Activated T-cell treated with anti-CD3 and anti-CD28 coated beads, Interleukin-2, amount 50 U/mL, for 24 hours (primary cell): ENCODE measurements at places on chromosomes 2 and 18.

- no peak for DNase-seq
These were observed 23.8 kb downstream of the FAP start for GRCh38 chr2:162219426-162219825.

DNA sequence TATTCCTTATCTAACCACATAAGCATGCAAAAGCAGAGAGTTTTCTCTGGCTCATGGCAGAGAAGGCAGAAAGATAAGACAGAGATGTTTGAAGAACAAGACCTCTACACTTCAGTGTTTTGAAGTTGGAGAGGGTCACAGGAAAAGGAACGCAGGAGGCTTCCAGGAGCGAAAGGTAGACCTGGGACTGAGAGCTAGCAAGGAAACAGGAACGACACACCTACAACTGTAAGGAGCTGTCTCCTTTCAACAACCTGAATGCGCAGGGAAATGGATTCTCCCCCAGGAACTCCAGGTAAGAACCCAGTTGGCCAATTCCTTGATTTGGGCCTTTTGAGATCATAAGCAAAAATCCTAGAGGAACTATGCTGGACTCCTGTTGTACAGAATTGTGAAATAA, 746.6 kb upstream of the DDX18 start:
- no peak for DNase-seq

DNA sequence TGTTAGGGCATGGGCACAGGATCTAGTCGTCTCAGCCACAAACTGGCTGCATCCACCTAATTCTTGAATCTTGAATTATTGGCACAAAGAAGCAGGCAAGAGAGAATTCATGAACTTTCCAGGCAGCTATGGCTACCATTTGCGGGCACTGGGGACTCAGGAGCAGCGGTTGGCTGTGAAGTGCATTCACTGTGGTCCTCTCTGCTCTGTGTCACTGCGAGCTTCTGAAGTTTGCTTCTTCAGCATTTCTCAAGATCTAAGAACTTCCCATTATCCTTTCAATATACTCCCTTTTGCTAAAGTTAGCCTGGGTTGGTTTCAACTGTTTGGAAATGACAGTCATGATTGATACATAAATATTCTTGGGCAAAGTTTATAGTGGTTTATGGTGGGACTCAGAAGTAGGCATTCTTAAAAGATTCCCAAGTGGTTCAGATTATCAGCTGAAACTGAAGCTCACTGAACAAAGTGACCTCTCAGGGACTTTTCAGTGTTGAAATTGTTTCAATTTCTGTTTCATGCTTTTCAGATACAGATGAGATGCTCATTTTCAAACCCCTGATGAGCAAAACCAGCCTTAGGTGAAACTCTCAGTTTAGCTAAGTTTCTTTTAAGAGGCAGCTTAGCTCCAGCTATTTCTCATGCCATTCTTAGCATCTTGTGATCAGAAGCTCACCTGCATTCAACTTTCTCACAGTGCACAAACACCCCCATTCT, 1258.3 kb upstream of the GYPC start:
- no peak for DNase-seq

DNA sequence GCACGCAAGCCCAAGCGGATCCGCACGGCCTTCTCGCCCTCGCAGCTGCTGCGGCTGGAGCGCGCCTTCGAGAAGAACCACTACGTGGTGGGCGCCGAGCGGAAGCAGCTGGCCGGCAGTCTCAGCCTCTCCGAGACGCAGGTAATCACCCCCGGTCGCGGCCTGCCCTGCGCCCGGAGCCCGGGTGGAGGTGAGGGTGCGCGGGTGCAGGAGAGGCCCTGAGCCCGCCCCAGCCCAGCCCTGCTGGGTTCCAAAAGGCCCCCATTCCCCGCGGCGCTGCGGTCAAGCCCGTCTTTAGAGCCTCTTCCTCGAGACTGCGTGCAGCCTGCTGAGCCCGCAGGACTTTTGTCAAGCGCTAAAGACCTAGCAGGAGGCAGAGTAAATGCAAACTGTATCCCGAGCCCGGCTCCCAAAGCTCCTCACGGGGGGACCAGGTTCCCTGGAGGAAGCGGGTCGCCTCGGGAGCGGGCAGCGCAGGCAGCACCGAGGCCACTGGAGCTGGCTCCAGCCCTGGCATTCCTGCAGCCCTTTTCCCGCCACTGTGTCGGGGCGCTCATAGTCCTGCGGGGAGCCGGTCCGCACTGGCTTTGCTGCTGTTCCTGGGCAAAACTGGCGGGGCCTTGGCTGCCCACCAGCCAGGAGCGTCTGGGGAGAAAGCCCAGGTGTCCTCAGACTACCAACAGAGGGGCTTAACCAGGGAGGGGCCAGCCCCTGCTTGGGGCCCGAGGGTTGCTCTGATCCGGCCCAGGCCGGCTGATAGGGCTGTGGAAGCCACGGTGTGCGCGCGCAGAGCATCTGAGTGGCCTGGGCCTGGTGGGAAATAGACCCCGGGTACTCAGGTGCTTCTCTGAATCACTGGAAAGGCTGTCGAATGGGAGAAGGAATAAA, 7.3 kb downstream of the EMX1 start:
- DNase-seq, result no peak

DNA sequence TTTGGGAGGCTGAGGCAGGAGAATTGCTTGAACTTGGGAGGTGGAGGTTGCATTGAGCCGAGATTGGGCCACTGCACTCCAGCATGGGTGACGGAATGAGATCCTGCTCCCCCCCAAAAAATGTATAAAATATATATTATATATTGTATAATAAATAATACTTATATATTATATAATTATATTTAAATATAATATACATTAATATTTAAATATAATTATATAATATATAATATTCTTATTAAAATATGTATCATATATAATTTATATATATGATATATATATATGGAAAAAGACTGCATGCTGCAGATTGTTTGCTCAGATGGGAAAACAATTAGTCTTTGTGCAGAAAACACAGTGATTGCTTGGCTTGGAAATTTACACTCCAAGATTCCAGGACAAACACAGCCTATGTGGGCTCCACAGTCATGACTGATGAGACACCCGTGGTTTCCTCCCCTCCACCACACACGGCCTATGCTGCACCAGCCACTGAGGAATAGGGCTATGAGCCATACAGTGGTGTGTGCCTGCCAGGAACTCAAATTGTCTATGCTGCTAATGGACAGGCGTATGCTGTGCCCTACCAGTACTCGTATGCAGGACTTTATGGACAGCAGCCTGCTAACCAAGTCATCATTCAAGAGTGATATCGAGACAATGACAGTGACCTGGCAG, 30.0 kb downstream of the PMAIP1 start:
- DNase-seq, result no peak

DNA sequence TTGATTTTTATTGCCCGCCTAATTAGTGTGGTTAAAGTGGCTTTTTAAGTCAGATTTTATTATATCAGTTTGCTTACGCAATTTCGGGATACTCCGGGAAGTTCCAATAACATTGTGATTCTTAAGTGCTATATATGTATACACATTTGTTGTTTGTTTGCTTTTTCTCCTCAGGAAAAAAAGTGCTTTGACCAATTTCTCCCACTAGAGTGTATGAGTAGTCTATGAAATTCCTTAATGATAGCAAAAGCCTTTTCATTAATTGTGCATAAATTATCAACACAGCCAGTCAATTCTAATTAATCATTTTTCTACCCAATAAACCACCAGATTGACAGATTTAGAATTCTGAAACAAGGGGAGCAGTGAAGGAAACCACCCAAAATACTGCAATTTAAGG, 172.2 kb downstream of the DPP10 start:
- no peak for DNase-seq

GRCh38 chr2:234679741-234680687, 183.1 kb upstream of the ARL4C start:
- DNase-seq, result no peak

- DNase-seq, result peak; percentile 16
These were observed 112.8 kb downstream of the NDUFA10 start for GRCh38 chr2:239912171-239912937.

DNA sequence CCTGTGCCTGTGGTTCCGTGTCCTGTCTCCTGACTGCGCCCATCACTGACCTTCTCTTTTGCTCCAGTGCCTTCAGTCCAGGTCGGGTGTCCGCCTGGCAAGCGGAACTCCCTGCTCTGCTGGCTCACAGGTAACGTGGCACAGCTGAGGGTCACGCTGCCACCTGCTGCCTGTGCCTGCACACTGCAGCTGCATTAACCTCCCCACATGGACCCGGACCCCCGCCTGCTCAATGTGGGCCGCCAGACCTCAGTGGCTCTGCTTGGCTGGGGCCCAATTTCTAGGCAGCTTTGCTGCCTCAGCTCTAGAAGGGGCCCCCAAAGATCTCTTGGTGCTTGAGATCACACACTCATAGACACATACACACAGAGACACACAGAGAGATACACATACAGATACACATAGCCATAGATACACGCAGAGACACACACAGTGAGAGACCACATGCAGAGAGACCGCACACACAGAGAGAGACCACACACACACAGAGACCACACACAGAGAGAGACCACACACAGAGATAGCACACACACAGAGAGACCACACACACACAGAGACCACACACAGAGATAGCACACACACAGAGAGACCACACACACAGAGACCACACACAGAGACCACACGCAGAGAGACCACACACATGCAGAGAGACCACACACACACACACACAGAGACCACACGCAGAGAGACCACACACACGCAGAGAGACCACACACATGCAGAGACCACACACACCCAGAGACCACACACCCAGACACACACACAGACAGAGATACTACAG, 14.9 kb upstream of the CNNM3 start:
- peak; percentile 86 for DNase-seq

DNA sequence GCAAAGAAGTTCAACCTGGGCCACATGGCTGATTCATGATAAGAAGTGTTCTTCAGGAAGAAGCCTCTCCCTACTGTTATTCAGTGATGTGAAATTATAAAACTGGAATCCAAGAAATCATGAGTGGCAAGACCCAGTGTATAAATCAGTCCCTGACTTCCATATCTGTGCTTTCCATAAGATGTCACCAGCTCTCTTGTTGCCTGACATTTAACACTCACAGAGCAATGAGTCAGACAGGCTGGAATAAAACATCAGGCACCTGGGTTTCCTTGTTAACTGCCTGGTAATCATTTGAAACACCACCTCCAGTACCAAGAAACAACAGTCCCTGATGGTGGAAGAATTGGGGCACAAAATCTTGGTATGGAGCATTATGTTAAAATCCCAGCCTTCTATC, 76.1 kb downstream of the SCG2 start:
- DNase-seq, result no peak

DNA sequence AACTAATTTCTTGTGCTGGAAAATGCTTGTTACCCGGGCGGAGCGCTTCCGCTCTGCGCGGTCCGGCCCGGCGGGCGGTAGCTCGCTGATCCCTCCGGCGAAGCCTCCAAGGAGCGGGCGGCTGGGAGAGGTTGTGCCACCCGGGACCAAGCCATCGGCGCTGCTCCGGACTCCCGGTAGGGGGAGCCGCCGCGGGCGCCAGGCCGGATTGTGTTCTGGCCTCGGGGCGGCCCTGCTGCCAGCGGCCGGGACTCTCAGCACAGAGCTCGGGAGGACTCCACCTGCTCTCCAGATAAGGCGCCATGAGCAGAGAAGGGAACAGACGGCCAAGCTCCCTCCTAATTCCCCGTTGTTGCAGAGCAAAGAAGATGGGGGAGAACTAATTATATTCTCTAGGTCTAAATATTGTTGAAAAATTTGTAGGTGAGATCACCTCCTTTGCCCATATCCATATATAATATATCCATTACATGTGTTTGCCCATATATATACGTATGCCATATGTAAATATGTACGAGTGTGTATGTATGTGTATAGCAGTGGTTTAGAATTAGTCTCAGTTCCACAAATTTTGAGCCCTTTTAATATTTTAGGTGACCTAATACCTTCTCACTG, 13.8 kb upstream of the SATB2 start:
- peak; percentile 56 for DNase-seq

DNA sequence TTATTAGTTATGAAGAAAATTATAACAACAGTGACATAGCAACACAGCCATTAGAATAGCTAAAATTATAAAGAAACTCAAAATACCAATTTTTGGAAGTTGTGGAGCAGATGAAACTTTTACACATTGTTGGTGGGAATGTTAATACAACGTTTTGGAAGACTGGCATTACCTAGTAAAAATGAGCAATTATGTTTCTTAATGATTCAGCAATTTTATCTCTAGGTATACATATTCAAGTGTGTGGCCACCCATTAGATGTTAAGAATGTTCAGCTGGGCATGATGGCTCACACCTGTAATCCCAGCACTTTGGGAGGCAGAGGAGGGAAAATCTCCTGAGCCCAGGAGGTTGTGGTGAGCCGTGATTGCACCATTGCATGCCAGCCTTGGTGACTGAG, 78.8 kb downstream of the INSIG2 start:
- DNase-seq, result no peak

DNA sequence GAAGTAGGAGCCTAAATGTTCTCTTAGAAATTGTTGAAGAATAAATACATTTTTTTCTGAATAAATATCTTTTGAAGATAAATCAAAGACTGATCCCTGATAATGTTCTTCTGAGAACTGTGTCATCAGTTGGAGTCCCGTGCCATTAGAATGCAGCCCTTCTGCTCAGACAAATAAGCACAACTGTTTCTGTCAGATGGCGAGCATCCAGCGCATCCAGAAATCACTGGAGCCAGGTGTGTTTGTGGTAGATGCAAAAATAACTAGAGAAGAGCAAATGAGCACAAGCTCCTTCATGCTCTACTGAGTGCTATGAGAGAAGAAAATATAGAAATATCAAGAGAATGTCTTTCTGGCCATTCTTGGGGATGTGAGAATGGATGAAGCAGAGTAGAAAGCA, 573.7 kb downstream of the THSD7B start:
- no peak for DNase-seq

GRCh38 chr2:74036450-74037195, 51.9 kb downstream of the TET3 start:
- DNase-seq, result no peak

DNA sequence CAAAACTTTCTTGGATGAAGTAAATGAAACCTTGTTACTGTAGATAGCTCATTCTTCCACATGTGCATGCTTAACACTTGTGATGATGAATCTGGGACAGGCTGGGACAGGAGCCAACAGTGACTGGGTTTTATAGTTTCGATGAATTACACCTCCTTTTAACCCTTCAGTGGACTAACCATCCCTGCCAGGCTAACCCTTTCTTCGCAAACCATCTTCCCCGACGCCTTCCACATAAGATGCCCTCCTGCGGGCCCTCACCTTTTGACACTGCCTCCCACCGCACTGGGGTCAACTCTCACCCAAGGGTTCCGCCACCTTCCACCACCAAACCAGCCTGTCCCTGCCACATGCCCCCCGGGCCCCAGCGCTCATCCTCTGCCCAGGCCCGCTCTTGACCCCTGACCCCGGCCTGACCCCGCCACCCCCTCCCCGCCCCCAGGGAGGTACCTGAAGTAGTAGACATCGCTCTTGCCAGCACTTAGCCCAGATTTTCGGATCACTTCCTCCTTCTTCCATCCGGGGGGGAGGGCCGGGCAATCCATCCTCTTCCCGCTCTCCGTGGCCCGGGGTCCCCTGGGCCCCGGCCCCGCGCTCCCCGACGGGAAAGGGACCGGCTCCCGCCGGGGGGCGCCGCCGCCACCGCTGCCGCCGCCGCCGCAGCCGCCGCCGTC, 764 bp downstream of the MBD2 start:
- DNase-seq, result peak; percentile 72

DNA sequence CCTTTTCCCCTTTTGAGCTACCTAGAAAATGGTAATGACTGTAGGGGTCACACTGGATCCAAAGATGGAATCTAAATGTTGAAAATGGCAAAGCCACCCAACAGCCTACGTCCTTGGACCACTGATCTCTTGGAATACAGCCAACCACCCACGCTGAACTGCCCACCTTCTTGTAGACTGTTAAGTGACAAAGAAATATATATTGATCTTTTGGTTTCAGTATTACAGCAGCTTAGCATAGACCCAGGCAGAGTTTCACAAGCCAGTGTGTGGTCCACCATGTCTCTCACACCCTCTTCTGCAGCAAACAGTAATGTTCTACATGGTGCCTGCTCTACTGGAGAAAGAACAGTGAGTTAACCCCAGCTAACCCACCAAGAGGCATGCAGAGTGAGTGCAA, 20.2 kb downstream of the CACNB4 start:
- no peak for DNase-seq
